ENCODE measurements at places on chromosomes 3 and 15.

- no peak for DNase-seq
Observed at GRCh38 chr15:99387421-99388168, 136.3 kb downstream of the LRRC28 start.

DNA sequence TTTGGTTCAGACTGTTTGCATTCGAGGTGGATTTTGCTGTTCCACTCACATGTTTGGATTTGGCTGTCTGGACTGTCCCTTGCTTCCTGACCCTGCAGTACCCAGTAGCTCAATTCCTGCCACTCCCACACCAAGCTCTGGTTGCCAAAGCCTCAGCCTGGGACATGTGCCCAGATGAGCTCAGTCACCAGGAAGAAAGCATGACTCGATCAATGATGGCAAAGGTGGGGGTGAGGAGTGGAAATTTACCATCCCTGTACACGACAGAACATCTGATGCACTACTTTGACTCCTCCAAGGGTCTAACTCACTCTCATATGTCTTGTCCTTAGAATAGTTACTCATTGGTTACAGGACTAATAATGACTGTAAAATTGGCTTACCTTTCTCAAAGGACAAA is 45.2 kb downstream of the ZNF385D start:
- peak; percentile 72 for DNase-seq

GRCh38 chr3:108208831-108209230 is 13.4 kb downstream of the IFT57 start:
- DNase-seq: no peak

DNA sequence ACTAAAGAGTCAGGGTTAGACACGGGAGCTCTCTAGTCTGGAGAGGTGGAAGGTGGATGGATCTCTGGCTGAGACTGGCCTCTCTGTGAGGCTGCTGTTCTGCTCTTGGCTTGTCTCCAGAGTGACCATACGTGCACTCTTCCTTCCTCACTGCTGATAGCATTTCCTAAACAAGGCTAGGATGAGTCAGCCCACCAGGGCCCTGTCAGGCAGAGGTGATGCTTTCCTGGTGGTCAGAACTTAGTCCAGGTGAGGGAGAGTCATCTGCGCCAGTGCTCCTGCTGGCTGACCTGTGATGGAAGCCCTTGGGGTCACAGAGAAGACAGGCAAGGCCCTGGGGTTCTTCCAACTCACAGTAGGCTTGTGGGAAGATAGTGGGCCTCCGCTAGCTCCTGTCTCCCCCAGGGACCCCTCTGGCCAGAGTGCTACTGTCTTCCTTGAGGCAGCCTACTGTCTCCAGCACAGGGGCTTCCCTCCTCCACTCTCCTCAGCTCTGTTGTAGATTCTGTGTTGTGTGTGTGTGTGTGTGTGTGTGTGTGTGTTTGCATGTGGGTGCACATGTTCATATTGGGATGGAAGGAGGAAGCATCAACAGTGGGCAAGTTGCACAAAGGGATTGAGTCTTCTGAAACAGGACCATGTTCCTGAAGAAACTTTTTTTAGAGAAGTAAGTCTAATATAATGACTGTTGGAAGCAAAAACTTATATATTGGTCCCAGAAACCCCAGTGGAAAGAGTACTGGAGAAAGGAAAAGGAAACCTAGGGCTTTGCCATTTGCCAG is 16.5 kb downstream of the ALPK3 start:
- no peak for DNase-seq

DNA sequence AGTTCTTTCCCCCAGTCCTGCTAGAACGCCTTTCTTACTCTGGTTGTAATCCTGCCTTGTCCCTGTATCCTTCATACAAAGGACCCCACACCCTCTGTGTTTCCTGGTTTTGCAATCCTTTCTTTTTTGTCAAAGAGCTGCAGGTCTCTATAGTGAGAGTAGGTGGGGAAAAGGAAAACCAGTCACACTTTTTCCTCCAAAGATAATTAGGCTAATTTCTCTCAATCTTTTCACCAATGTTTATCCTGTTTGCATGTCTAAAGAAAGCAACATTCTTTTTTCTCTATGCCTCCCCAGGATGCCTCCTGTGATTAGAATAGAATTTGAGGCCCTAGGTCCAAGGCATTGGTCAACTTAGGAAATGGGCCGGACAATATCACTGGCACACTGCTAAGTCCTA is 25.4 kb downstream of the SEMA6D start:
- DNase-seq: no peak

DNA sequence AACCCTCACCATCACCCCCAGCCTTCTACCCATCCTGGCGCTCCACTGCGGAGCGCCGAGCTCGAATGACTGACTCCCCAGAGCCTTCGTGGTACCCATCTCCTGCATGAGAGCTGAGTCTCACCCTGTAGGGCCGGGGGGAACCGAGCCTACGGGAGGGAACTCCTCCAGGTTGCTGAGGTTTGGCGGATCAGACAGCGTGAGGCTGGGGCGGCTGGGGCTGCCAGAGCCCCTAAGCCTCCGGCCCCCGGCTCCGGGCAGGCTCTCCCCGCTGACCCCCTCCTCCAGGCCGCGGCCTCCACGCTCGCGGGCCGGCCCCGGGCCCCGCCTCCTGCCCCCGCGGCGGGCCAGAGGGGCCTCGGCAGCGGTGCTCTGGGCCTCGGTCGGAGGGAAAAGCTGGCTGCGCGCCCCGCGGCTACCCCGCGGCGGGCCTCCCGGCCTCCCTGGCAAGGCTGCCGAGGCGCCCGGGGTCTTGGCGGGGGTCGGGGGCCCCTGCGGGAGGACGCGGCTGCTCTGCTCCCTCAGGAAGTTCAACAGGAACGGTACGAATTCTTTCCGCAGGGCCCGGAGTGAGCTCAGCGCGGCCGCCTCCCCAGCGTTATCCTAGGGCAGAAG is 643 bp downstream of the CDAN1 start:
- no peak for DNase-seq

- no peak for DNase-seq
Observed at GRCh38 chr3:15097891-15098290, 1.1 kb downstream of the RBSN start.

DNA sequence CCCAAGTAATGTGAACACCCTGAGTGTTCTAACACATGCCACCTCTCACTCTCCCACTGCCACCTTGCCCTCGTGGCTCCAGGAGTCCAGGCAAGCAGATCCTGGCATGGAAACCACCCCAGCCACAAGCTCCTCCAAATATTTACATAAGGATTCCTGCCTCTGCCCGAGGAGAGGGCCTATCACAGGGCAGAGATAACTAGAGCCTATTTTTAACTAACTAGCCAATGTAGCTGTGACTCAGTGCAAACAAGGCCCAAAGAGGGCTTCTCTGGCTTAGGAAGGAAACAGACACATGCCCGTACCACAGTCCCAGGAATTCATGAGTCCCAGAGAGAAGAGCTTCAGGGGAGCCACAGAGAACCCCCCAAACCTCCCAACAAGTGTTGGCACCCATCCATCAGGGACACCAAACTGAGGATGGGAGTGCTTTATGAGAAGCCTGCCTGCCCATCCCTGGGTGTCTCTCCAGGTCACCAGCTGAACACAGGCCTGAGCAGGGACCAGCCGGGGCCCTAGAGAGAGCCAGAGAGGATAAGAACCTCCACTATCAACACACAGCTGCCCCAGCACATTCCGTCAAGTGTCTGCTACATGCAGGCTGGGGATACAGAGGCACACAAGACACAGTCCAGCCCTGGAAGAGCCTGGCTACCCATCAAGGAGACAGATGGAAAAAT is 9.2 kb downstream of the FYCO1 start:
- no peak for DNase-seq

- no peak for DNase-seq
Observed at GRCh38 chr3:13073326-13074005, at the start of gene IQSEC1. Gene IQSEC1 (minus strand): TSS chr3:13073429. CDS start chr3:13073014, 415 bp downstream.

DNA sequence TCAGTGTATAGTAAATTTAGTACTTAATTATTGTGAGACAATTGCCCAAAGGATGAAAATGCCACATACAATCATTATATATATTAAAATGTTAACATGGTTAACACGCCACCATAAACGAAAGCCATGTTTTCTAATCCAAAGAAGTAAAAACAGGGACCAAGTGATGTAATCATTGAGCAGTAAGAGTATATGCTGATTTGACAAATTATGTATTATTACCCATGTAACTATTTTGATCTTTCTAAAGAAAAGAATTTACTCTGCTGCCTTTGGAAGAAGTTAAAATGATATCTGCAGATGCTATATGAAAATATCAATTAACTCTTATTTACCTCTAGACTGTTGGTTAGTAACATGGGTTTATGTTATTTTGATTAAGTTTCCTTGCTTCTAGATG is 150.2 kb downstream of the NAALADL2 start:
- no peak for DNase-seq

DNA sequence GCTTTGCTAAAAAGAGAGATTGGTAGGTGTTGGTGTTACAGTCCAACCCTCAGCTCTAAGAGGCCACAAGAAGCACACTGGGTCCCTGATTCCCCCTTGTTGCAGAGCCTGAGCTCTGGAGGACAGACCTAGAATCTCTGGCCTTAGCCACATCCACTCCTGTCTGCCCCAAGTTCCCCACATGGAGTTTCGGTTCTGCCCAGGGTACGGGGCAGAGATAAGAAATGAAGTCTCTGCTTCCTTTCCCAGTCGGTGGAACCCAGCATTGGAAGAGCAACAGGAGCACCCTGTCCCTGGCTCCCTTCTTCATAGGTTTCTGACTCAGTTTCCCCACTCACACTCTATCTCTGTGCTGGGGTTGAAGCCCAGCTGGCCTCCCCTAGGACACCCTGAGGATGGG is 13.2 kb downstream of the PRR23E start:
- DNase-seq: peak; percentile 37

DNA sequence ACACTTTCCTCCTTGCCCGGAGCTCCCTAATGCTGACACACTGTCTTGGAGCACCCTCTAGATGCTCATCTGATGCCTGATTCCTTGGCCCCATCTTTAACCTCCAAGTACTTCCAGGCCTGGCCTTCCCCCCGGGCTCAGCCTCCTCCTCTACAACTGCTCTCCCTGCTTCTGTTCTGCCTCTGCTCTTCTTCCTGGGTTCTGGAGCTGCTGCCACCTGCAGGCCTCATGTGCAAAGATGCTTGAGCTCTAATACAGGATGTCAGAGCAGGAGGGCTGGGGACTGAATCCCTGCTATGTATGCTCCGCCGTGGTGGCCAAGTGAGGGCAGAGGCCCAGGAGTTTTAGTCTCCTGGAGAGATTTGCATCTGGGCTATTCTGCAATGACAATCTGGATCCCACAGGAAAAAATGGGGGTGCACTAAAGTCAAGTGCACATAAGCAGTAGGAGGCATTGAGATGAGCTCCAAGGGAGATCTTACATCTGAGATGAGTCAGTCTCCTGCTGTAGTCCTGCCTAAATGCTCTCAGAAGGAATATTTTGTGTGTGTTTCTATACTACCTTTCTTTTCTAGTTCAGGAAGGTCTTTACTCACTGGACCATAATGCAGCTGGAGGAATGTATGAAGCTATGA is 296.3 kb downstream of the UACA start:
- DNase-seq: no peak

GRCh38 chr15:97652041-97652440 is 308.5 kb upstream of the ARRDC4 start:
- no peak for DNase-seq

GRCh38 chr3:73086071-73086494 is 24.6 kb downstream of the EBLN2 start:
- DNase-seq: no peak

DNA sequence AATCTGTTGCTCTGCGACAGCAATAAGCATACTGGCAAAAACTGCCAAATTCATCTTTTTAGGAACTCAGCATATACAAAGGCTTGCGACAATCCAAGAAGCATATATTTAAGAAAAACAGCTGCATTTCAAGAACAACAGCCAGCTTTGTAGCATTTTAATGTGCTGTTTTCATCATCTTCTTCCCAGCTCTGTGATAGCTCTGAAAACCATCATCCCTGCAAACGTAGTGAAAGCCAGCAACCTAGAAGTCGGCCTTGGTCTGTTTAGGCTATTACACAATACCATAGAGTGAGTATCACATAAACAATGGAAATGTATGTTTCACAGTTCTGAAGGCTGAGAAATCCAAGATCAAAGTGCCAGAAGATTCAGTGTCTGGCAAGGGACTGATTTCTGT is 187.5 kb downstream of the NAALADL2 start:
- no peak for DNase-seq

GRCh38 chr15:67506775-67507747 is 13.9 kb upstream of the C15orf61 start:
- DNase-seq: no peak

- no peak for DNase-seq
Observed at GRCh38 chr15:55928955-55929354, 64.5 kb downstream of the NEDD4 start.

DNA sequence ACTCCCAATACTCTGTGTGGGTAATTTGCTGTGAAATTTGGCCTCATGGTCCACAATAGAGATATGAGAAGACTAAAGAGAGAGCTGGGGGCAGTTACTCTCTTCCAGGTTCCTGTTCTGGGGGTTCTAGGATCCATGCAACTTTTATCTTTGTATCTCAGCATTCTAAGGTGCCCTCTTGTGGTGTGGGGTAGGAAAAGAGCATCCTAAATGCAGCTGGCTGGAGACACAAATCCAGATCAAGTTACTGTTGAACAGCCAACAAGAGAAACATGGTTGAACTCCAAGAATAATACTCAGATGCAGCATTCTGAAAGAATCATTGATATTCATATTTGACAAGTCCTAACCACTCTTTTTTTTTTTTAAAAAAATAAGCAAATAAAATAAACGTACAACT is 238.2 kb downstream of the GREM1 start:
- no peak for DNase-seq

DNA sequence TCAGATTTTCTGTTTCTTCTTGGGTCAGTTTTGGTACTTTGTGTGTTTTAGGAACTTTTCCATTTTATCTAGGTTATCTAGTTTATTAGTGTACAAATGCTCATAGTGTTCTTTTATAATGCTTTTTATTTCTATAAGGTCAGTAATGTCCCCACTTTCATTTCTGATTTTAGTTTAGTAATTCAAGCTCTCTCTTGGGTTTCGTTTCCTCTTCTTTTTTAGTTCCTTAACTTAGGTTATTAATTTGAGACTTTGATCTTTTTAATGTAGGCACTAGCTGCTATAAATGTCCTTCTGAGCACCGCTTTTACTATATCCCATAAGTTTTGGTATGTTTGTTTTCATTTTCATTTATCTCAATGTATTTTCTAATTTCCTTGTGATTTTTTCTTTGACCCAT is 27.0 kb upstream of the CD200R1L start:
- DNase-seq: no peak
